ENCODE measurements at places on chromosomes 6 and 20.

- DNase-seq: no peak
Measured at GRCh38 chr20:41245086-41245707, 72.3 kb downstream of the ZHX3 start.

GRCh38 chr6:96683819-96684528 lies 121.0 kb downstream of the FHL5 start:
- DNase-seq: no peak

DNA sequence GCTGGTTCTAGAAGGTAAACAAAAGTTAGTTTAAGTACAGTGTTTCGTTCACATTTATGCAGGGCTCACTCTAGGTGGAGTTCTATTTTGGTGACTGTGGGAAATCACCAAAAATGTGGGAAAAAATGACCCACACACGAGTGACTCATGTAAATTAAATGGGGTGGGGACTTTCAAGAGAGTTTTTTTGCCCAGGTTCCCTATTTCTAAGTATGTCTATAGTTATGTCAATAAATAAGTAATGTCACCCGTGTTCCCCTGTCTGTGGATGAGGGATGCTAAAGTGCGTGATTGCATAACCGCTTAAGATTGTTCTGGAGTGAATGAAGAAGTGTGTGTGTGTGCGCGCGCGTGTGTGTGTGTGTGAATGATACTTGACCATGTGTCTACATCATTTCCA lies 69.1 kb downstream of the MYB start:
- DNase-seq: no peak

- no peak for DNase-seq
Measured at GRCh38 chr6:101558712-101559111, 165.2 kb downstream of the GRIK2 start.

DNA sequence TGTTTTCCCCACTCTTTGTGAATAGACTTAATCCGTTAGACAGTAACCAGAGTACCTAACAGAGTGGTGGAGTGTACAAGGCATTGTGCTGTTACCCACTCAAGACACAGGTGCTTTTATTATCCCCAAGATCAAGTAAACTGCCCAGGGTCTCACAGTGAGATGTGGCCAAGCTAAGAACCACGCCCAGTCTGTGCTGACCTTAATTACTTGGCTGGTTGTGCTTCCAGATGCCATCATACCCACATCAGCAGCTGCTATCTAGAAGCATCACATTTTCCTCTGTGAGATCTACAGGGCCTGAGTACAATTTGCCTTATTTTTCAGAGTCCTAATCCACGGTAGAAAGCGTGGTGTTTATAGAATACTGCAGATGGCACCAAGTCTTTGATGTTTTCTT lies 70.3 kb downstream of the GFRA4 start:
- no peak for DNase-seq

- DNase-seq: peak; percentile 30
Measured at GRCh38 chr20:51800060-51800871, 2.1 kb downstream of the SALL4 start.

GRCh38 chr6:166308033-166308768 lies at the start of gene PRR18:
PRR18 (minus strand) TSS chr6:166308392; CDS start chr6:166308142, 250 bp downstream.
- DNase-seq: no peak

DNA sequence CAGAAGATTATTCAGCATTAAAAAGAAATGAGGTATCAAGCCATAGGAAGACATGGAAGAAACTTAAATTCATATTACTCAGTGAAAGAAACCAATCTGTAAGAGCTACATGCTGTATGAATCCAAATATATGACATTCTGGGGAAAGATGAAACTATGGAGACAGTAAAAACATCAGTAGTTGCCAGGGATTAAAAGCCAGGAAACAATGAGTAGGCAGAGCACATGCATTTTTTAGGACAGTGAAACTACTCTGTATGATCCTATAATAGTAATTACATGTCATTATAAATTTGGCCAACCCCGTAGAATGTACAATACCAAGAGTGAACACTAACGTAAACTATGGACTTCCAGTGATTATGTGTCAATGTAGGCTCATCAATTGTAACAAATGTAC lies 92.8 kb upstream of the RNF217 start:
- no peak for DNase-seq

- DNase-seq: peak; percentile 76
Measured at GRCh38 chr20:45293041-45294002, 13.3 kb upstream of the RBPJL start.

Data from activated CD4-positive, alpha-beta T cell treated with anti-CD3 and anti-CD28 coated beads, Interleukin-2, amount 50 U/mL, for 4 hours (primary cell).